ENCODE measurements at places on chromosomes 2 and 18. TPM values are rescaled to one million over a fixed set of nuclear protein-coding genes. Genes with fewer than 3 reads are reported as not detected.

Gene SLC16A14
- not detected for total RNA-seq

Gene MAPK4
- 0.26 TPM for total RNA-seq

Gene SH2D6
- total RNA-seq: 0.24 TPM

Gene IL36RN
- total RNA-seq: not detected

Gene CAB39
- 33.3 TPM for total RNA-seq

Gene FAM161A
- 3.7 TPM for total RNA-seq
